ENCODE measurements at places on chromosomes 16 and 17. TPM values are rescaled to one million over a fixed set of nuclear protein-coding genes. Genes with fewer than 3 reads are reported as not detected.

DNA sequence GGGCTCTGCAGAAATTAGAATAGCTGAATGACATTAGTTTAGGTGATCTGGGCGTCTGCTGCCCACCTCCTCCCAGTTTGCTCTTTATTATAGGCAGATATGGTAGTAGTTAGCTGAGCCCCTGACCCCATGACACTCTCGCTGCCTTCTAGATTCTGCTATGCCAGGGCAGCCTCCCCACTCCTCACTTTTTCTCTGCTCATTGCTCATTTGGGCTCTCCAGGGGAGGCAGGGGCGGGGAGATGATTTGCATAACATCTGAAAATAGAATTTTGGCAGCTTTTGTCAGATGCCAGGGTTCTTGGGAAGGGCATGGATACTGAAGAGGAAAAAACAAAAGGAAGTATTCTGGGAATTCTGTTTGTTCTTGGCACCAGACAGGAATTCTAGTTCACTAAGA lies 78.0 kb upstream of the GAS7 start:
- no peak for DNase-seq

GRCh38 chr17:1351971-1352370 lies 48.1 kb downstream of the YWHAE start:
- DNase-seq: no peak

DNA sequence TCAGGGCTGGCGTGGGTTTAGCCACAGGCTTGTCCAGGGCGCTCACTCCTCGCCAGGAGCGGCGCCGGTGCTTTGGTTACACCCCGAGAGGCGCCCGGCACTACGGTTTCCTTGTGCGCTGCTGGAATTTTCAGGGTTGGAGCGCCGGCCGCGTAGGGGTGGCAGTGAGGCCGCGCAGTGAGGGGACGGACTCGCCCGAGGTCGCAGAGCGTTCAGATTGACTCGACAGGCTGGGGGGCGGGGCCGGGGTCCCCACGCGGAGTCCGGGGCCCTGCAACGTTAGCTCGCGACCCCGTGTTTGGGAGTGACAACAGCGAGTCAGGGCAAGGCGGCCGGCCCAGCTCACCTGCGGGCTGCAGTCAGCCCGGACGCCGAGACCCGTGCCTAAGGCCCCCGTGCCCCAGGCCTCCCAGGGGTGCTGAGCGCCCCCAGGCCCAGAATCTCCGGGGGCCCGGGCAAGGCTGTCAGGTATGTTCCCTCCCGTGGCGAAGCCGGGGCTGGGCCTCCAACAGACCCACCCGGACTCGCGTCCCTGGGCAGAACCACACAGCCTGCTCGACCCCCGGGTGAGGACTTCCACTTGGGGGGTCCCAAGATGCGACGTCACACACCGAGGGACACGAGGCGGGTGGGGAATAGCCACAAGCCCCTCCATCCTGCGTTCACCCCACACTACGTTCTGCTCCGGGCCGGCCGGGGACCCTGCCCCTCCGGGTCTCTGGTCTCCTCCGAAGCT lies 1.3 kb upstream of the ACTG1 start:
- DNase-seq: peak; percentile 62

Gene PRSS33
- not detected for polyA plus RNA-seq

GRCh38 chr17:29155227-29155965 lies 24.8 kb downstream of the MYO18A start:
- DNase-seq: peak; percentile 85

DNA sequence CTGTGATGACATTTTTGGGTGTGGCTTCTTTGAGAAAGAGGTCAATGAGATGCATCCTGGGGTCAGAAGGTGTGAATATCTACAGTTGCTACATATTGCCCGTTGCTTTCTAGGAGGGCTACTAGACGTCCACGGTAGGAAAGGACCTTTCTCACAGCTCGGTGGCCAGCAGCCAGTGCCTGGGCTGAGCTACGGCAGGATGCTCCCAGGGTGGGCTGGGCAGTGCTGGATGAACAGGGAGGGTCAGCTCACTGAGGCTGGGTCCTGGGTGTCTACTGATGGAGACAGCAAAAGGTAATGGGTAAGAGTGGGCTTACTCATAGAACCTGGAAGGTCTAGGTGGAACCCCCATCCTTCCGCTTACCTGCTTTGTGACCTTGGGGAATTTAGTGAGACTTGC lies 188.3 kb upstream of the WSCD1 start:
- no peak for DNase-seq

DNA sequence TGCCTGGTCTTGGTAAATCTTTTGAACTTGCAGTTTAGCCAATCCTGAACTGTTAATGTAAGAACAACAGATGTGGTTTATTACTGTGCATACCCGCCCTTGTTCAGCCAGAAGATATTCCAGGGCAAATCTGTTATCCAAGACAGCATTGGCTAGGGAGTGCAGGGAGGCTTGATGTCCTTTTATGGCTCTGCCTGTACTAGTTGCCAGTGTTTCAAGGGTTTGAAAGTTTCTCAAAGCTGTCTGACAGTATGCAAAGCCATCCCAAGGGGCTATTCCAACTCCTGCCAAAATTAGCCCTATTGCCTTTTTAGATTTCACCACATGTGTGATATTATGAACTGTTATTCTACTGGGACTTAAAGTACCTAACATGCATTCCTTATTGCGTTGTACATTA lies 30.1 kb downstream of the LCMT1 start:
- DNase-seq: no peak

Gene NUFIP2
- 33.1 TPM for polyA plus RNA-seq

Gene MPO
- not detected for polyA plus RNA-seq

Gene ACBD4
- 13.7 TPM for polyA plus RNA-seq

Gene KRT13
- polyA plus RNA-seq: not detected

DNA sequence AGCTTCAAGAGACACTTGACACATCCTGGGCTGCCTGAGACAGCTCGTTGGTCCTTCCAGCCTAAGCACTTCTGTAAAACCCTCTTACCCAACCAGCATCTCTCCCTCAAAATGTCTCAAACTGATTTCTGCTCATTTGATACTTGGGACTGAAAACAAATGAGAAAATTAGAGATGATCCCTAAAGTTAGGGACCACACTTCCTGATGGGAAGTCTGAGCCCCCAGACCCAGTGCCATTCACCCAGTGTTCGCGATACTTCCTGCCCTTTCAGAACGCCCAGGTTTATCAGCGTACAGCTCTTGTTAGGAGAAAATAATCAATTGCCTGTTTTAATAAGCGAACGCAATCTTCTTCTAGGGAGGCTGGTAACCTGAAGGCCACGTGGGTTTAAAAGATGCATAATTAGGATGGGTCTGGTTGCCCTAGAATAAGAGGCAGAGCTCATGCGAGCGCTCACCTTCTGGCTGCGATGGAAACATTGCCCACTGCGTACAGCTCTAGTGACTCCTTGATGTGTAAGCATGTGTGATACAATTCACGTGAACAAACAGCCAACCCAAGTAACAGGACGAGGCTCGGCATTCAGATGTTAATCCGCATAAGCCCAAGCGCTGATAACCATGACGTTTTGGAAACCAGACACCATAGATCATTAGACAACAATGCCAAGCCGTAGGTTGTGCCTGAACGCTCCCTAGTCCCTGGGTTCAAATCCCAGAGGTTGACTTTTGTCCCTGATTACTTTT lies 213.1 kb downstream of the FOXL1 start:
- DNase-seq: no peak

DNA sequence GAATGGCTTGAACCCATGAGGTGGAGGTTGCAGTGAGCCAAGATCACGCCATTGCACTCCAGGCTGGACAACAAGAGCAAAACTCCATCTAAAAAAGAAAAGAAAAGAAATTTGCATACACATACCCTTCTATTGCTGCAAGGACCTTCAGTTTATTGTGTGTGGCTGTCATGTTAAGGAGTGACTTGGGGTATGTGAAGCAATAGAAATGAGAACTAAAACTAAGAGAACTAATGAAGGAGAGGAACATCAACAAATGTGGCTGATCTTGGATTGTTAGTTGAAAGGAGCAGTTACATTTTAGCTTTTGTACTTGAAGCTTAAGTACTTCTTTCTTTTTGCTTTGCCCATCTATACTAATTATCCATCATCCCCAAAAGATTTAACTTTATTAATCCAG lies 12.7 kb upstream of the NSRP1 start:
- DNase-seq: no peak

DNA sequence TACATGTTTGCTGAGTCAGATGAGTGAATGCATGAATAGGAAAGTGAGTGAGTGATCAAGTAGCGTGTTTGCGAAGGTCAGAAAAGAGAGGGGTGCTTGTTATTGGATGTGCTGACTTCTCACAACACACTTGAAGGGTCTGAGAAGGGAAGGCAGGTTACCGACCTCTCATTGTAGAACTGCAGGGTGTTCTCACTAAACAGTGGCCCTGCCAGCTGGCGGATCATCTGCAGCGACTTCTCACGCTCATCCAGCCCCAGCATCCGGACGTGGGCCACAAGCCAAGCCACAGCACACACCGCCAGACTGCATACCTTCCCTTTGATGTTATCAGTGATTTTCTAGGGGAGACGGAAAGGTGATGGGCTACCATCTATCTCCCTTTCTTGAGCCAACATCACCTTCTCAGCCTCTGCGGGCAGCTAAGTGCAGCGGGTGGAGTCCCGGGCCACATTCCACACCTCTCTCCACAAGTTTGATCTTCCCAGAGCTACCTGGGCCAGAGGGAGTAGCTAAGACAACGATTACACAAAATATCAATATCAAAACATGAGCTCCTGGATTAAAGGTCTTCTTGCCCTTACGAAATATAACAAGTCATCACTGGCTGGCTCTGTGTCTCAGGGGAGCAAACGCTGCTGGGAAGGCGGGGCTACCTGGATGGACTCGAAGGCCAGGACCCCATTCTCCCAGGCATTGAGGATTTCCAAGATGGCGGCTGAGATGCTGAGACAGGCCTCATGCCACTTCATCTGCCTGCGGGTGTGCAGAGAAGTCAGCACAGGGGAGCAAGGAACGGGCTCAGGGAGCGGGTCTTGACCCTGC lies 11.0 kb downstream of the CSF3 start:
- no peak for DNase-seq

- no peak for DNase-seq
Measured at GRCh38 chr17:68581863-68582645, 19.1 kb downstream of the FAM20A start.

Gene NHLRC4
- polyA plus RNA-seq: 0.08 TPM

Gene ZP2
- not detected for polyA plus RNA-seq

Gene RTN4RL1
- 1.8 TPM for polyA plus RNA-seq

- DNase-seq: no peak
Measured at GRCh38 chr16:25177831-25178688, 38.7 kb upstream of the AQP8 start.

DNA sequence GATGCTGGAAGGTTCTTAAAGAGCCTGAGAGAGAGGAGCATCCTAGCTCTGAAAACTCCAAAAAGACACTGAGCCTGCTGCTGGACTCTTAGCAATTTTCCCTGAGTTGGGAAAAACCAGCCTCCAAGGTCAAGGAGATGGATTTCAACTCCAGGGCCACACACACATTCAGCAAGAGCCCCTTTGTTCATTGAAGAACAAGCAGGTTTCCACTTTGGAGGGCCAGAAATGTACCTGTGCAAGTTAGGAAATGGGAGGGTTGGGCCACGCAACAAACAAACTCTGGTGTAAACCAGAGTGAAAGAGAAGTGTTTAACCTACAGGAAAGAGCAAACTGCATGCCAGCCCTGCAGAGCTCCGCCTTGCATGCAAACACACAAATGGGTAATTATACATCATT lies 264.8 kb upstream of the RPL38 start:
- no peak for DNase-seq

DNA sequence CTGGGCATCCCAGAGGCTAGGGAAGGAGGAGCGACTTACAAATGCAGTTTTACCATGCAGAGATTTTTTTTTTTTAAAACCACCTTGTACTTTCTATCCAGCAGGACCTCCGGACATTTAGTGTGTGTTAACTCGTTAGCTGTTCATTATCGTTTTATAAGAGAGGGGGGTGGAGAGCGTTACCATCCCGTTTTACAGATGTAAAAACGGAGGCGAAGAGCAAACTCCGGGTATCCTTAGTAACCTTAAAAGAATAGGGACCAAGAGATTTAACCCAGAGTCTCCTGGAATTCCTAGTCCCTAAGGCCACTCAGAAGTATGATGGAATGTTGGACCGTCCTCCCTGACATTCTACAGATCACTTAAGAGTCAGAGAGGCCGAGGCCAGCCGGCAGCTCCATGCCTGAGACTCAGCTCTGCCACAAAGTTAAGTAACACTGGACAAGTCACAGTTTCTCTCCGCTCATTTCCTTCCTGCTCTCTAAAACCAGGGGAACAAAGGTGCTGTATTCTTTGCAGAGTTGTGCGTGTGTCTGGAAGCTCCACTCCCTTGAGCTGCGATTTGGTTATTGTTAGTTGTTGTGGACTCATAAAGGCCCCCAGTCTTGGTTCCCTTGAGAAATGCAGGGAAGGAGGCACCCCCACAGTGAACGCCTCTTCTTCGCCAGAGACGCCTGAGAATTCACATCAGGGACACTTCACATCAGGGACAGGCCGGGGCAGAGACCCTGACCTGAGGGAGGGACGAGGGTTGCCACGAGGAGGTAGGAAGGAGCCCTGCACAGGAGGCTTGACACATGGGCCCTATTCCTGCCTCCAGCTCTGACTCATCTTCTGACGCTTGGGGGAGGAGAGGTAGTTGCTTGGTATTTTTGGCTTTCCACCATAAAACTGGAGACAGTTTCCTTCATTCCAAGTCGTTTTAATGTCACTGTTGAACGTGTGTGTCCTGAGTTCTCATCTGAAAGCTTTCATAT lies 1.2 kb downstream of the DUSP14 start:
- peak; percentile 82 for DNase-seq

GRCh38 chr16:86045591-86045971 lies 146.6 kb downstream of the IRF8 start:
- no peak for DNase-seq

DNA sequence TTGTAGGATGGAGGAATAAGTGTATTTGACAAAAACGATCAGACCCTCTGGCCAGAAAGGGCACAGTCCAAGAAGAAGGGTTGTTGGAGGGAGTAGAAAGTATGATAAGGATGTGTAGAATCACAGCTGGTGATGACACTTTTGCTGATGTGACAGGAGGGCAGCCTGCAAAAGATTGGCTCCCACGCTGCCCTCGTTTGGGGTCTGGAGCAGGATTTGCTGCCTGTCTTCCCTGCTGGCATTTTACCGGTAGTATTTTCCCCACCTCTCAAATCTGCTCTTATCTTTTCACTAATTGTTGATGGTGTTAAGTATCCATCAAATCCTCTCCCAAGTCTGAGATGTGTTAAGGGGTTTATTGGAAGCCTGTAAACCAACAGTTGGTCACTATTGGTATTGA lies 208.8 kb downstream of the CCDC182 start:
- no peak for DNase-seq

- DNase-seq: no peak
Measured at GRCh38 chr16:81555660-81556059, 111.1 kb downstream of the CMIP start.

DNA sequence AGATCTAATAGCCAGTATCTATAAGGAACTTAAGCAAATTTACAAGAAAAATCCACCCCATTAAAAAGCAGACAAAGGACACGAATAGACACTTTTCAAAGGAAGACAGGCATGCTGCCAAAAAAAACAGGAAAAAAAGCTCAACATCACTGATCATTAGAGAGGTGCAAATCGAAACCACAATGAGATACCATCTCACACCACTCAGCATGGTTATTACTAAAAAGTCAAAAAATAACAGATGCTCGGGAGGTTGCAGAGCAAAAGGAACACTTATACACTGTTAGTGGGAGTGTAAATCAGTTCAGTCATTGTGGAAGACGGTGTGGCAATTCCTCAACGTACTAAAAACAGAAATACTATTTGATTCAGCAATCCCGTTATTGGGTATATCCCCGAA lies 9.6 kb downstream of the STX8 start:
- DNase-seq: no peak
